Psoas muscle (tissue), 8 donors: ENCODE measurements at places on chromosomes 12 and 14.

DNA sequence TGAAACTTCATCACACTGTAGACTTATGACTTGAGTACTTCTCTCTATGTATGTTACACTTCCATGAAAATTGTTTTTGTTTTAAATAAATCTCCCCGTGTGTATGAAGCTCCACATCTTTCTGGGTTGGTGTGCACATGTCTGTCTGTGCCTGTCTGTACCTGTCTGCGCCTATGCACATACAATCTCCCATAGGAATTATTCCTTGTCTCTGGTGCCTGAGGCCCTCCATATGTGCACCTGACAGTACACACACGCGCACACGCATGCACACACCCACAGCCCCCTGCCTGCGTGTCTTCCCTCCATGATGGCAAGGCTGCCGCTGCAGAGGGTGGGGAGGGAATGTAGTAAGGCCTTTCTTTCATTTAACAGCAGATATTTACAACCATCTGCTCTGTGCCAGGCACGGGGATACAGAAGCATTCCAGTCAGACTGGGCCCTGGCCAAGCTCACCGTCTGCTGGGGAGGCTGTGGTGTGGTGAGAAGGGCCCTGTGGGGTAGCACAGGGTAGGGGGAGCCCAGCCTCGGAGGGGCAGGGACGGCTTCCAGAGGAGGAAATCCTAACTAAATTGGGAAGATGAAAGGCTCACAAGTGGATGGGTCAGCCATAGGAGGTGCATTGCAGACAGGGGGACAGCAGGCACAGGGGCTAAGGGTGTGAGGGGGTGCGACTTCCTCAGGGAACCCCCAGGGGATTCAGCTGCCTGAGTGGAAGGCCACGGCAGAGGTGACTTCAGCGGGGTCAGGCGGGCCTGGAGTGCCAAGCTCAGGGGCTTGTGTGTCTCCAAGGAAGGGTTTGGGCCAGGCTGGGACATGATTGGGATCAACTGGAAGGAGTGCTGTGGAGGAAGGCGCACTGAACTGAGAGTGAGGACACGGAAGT is 26.1 kb downstream of the KRT8 start:
- H3K27me3 ChIP-seq = peaks cover 16% of the 10 kb centered on the region
- DNase-seq = no peak
- H3K27ac ChIP-seq = no peak overlapping the region
- no peak overlapping the region for H3K4me3 ChIP-seq
- peaks cover 4% of the 10 kb centered on the region for H3K4me1 ChIP-seq

DNA sequence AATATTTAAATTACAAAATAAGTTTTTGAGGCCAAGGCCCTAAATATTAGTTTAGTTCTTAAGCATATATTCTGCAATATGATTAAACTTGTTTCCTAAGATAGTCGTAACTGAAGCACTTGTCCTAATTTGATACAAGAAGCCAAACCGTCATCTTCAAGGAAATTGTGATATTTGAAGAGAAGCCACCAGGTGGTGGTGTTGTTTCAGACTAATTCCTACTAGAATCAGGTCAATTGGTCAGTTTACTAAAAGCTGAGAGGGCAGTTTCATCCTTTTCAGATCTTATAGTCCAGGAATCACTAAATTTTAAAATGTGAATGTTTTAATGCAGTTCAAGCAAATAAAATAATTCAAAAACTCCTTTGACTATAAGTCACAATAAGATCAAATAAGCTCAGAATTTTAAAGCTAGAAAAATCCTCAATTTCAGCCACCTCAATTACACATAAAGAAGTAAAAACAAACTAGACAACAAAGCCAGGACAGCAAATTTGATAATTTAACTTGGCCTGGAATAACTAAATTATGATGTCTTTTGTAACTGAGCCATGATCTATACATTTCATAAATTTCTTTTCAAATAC is 7.1 kb upstream of the ARL1 start:
- no peak for DNase-seq
- no peaks in the 10 kb centered on the region for H3K36me3 ChIP-seq
- H3K4me3 ChIP-seq = no peak overlapping the region
- no peak overlapping the region for H3K27ac ChIP-seq
- no peaks in the 10 kb centered on the region for H3K4me1 ChIP-seq

GRCh38 chr12:77345336-77345735 is 280.0 kb upstream of the E2F7 start:
- H3K27ac ChIP-seq = no peak overlapping the region
- no peaks in the 10 kb centered on the region for H3K36me3 ChIP-seq
- H3K4me1 ChIP-seq = no peaks in the 10 kb centered on the region
- DNase-seq = no peak

DNA sequence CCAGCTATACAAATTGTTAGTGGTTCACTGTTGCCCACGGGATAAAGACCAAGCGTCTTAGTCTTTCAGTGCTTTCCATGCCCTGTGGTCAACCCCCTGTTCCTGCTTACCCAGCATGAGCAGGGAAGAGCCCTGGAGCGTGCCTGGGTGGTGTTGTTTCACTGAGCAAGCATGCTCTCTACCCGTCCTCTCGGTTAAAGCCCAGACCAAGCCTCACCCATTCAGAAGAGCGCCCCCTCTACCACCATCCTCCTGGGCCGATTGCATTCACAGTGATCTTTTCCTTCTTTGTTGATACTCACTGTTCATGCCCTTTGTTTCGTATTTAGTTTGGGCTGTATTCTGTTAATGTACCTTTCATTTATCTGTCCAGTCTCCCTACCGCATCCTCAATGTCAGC is 25.1 kb downstream of the DYRK4 start:
- no peak for DNase-seq
- H3K4me1 ChIP-seq = no peaks in the 10 kb centered on the region
- peaks cover 8% of the 10 kb centered on the region for H3K27me3 ChIP-seq
- no peak overlapping the region for H3K4me3 ChIP-seq

DNA sequence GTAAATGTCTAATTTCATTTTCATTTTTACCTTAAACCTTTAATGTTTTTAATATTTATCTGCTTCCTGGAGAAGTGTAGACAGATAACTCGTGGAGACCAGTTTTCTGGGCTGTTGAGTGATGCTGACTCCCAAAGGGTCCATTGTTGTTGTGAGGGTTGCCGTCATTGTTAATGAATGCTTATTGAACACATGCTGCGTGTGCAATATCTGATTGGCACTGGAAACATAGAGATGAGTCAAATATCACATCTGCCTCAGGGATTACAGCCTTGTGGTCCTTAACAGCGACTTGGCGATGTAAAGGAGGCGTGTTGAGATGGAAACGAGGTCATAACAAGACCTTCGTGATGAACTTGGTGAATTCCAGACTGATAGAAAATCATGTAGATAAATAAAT is 85.9 kb downstream of the FBXW8 start:
- H3K4me3 ChIP-seq = no peak overlapping the region
- H3K27ac ChIP-seq = no peak overlapping the region
- no peaks in the 10 kb centered on the region for H3K36me3 ChIP-seq
- no peak for DNase-seq
- no peaks in the 10 kb centered on the region for H3K27me3 ChIP-seq

- peak; percentile 37 for DNase-seq
- peak overlapping the region; percentile 67 for H3K27ac ChIP-seq
- H3K4me1 ChIP-seq = peaks cover 91% of the 10 kb centered on the region
- no peaks in the 10 kb centered on the region for H3K27me3 ChIP-seq
Measured at GRCh38 chr12:116123451-116124258, 153.8 kb downstream of the MED13L start.

- H3K27ac ChIP-seq = no peak overlapping the region
- no peaks in the 10 kb centered on the region for H3K4me1 ChIP-seq
- no peaks in the 10 kb centered on the region for H3K27me3 ChIP-seq
- DNase-seq = no peak
- H3K4me3 ChIP-seq = no peak overlapping the region
Measured at GRCh38 chr14:48086516-48086915, 411.1 kb upstream of the MDGA2 start.

- H3K27me3 ChIP-seq = no peaks in the 10 kb centered on the region
- H3K4me3 ChIP-seq = no peak overlapping the region
- no peak for DNase-seq
Measured at GRCh38 chr14:32167907-32168306, 33.9 kb upstream of the RNU6-7 start.

DNA sequence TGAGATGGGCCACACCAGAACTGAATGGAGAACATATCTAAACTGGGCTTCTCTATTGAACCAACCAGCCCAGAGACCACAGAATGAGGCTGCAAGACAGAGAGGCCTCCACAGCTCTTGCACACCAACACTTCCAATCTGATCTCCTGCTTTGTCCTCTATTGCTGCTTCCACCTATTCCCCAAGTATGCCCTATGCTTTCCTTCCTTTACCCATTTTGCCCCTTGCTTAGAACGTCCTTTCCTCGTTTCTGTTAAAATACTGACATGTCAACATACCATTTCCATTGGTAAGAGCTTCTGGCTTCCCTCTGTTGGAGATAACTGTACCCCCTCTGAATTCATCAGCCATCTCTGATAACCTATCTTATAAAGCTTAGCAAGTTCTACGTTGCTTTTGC is 2.8 kb downstream of the SLC2A13 start:
- no peaks in the 10 kb centered on the region for H3K27me3 ChIP-seq
- no peak overlapping the region for H3K4me3 ChIP-seq
- no peak for DNase-seq

DNA sequence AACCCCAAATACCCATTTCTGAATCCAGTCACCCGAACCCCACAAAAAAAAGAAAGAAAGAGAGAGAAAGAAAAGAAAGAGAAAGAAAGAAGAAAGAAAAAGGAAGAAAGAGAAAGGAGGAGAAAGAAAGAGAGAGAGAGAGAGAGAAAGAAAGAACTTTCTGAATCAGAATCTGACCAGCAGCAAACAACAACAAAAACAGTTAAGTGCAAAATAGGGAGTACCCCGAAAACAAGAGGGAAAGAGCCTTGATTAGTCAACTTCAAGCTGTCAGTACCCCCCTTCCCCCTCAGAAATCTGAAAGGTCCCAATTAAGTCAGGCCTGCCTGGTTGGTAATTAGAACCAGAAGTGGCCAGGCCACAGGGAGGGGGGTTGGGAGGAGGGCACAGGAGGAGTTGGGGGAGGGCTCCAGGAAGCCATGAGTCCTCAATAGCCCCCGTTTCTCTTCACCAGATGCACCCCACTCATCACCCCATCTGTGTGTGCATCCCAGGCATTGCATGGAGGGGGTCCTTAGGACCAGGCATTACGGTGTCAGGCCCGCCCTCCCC is 9.8 kb downstream of the RARG start:
- peak overlapping the region; percentile 93 for H3K27ac ChIP-seq
- peaks cover 32% of the 10 kb centered on the region for H3K4me1 ChIP-seq
- DNase-seq = no peak
- H3K27me3 ChIP-seq = no peaks in the 10 kb centered on the region
- no peaks in the 10 kb centered on the region for H3K36me3 ChIP-seq
- H3K4me3 ChIP-seq = peak overlapping the region; percentile 71
